Anterior cingulate cortex (tissue), 58 donors: ENCODE measurements at places on chromosomes 6 and 20.

DNA sequence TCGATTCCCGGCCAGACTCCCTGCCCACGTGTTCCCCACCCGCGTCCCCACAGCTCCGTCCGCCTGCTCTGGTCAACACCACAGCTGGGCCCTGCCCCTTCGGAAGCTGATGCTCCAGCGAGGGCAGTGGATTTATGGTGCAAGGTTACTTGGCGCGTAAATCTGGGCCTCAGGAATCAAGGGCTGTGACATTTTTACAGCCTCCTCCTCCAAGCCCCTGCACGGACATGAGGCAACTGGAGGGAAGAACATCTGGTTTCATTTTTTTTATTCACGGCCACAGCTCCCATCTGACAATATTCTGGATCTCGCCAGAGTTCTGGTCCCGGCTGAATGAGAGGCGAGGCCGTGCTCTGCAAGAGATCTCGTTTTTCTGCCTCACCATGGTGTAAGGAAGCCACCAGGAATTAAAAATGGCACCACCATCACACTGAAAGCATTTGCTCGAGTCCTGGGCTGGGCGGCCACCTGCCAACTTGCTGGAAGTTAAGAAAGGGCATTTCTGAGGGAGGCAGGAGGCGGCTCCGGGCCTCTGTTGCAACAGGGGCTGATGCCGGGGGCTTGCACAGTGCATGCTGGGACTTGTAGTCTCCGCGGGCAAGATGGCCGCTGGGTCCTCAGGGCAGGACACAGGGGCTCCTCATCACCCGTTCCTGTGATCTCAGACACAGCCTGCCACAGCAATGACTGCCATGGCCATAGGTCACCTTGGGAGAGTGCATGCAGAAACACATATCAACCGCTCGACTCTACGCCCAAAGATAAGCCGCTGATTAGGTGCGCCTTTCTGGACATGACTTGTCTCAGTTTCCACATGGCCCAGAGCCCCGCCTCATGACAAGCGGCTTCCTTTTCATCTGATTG lies 148.5 kb downstream of the LY86 start:
- no peak for DNase-seq

- DNase-seq = no peak
These were observed 36.8 kb upstream of the RGS17 start for GRCh38 chr6:153167907-153168306.

DNA sequence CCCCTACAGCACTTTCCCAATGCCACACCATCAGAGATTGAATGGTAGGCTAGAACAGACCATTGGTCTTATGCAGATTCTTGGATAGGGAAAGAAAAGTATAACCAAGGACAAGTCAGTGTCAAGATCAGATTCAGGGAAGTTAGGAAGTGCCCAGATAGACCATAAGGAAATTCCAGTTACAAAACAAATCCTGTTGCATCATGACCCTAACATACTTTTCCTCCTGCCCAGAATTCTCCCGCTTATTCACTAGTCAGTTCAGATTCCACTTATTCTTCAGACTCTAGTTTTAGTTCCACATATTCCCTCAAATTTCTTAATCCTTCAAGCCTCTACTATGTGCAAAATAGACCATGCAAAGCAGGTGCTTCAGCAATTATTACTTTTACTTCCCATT lies 20.7 kb downstream of the METTL24 start:
- DNase-seq = no peak

GRCh38 chr6:112033791-112034615 lies 19.9 kb upstream of the CCN6 start:
- DNase-seq = peak; percentile 41

GRCh38 chr6:3398165-3398562 lies 58.7 kb downstream of the SLC22A23 start:
- no peak for DNase-seq

DNA sequence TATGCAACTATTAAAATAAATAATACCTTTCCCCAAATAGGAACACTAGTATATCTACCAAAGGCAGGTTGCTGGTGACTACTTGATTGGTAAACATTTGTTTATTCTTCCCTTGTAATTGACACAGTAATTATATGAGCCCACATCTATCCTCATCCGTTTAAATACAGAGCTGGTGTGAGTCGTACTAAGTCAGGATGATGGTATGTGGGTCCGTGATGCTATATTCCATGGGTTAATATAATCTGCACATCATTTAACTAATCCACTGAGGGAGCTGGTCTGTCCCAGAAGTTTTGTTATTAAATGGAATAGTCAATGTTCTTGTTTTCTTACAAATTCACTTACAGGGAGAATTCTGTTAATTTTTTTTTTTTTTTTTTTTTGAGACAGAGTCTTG lies 164.0 kb upstream of the AGPAT4 start:
- DNase-seq = no peak

DNA sequence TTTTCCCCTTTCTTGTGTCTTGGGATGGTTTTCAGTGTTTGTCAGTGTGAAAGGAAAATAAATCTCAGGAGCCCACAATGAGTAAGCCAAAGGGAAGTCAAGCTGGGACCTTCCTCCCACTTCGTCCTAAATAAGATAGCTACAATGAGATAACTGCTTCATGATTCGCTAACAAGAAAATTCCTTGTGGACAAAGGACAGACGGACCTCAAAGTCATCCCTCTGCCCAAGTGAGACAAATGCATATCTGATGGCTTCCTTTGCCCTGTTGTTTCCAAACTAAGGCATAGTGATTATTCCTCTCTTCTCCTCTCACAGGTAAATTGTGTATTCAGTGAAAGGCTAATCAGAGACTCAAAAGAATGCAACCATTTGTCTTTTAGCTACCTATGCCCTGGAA lies 26.1 kb upstream of the ADTRP start:
- DNase-seq = no peak

DNA sequence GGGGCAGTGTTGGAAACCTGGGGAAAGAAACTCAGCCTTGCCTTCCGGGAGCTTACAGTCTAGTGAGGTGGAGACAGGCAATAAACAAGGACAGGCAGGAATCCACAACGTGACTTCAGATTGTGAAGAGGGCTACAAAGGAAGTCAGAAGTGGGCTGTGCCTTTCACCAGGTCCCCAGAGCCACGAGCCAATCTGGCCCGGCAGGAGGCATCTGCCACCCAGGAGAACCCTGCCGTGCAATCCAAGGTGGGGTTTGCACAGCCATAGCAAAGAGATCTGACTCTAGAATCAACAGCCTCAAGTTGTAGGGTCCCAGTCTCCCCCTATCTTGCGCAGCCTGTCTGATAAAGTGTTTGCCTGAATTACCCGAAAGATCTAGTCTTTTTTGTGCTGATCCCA lies 5.5 kb downstream of the SLC32A1 start:
- no peak for DNase-seq

DNA sequence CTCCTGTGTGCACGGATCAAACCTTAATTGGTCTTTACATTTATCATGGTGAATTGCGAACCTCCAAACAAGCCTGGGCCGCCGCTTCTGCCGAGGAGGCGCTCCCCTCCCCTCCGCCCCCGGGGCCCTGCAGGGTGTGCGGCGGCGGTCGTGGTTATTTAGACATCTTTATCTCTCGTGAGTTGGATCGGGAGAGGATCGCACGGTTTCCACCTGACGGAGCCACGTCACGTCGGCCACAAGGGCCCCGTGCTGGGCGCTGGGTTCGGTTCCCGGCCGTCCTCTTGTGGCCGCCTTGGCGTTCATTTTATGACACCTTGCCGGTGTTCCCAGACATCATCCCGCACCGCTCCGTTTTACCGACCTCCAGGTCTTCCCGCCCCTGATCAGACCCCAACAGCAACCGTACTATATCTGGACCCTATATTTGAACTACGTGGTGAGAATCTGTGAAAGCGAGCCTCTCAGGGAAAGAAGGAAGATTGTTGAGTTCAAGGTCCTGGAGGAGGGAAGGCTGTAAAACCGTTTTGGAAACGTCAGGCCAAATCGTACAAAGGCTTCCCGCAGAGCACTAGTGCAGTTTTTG lies 1.3 kb upstream of the CNR1 start:
- no peak for DNase-seq

DNA sequence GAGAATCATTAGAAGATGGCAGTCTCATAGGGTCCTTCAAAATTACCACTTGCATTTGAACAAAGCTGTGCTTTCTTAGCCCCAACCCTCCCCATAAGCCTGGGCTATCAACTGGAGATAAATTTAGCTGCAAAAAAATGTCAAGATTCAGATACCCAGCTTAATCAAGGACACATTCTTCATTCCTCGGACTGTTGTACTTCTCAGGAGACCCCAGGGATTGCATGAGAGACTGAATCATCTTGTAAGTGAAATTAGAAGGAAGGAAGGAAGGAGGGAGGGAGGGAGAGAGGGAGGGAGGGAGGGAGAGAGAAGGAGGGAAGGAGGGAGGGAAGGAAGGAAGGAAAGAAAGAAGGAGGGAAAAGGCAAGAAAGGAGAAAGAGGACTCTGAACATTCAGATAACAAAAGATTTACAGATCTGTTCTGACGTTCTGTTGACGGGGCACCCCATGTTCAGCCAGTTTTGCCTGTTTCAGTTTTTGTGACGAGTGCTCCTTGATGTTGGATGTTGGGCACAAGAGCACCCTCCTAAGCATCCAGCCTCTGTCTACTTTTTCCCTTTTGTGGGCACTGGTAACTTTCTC lies 498.7 kb downstream of the PREX1 start:
- no peak for DNase-seq

- no peak for DNase-seq
These were observed 7.2 kb upstream of the HDAC2 start for GRCh38 chr6:113978084-113978675.

DNA sequence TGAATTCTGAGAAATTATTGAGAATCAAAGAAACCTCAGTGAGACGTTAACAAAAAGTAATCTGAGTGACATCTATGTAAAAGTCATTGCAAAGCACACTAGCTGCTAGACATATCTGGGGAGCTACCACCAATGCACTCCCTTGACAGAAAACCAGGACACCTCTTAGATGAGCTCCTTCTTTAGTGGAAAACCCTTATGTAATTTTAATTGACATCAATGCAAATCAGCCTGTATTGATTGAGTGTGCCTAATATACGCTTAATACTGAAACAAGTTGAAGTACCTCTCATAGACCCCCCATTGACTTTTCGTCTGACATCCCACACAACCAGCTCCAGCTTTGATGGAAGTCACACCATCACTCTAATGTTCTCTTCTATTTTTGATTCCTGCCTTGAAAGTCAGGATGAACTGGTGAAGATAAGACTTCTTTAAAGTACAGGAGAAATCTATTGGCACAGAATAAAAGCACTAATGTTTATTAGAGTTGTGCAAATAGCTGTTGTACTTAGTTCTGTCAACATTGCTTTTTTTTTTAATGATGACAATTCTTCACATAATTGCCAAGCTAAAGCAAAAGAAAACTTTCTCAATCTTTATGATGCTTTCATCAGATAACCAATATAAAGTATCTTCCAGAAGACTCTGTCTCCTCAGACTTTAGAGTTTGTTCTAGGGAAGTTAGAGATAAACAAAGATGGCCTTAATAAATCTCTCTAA lies 98.0 kb upstream of the FAM8A1 start:
- DNase-seq = no peak

- no peak for DNase-seq
These were observed 709 bp downstream of the SCAND1 start for GRCh38 chr20:35953387-35954199.

DNA sequence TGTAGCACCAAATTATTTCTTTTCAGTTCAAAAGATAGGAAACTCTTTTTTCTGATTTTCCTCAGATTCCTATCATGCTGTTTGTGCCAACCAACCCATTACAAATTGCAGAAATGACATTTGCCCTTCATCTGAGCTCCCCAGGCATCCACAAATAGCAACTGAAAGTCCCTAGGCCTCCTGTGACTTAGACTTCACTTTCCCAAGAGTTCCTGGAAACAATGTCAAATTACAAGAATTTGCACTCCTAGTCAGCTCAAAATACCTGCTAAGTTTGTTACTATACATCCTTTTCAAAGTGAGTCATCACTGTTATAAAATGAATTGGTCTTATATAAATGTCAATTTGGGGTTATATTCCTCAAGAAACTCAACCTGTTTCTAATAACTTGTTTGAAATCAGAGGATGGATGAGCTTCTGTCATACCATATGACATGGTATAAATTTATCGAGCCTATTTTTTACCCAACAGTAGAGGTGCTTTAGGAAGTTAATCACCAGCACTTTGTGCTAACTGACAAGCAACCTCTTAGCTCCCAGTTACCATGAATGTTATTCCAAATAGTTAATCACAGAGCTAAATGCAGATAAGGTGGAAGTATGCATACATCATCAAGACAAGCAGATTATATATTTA lies 256.5 kb downstream of the HACE1 start:
- no peak for DNase-seq

- no peak for DNase-seq
These were observed 154.6 kb downstream of the CDKAL1 start for GRCh38 chr6:20688710-20689500.

- no peak for DNase-seq
These were observed 119.1 kb upstream of the MAP7 start for GRCh38 chr6:136669299-136669699.

- no peak for DNase-seq
These were observed 15.2 kb downstream of the VNN2 start for GRCh38 chr6:132742495-132742894.

DNA sequence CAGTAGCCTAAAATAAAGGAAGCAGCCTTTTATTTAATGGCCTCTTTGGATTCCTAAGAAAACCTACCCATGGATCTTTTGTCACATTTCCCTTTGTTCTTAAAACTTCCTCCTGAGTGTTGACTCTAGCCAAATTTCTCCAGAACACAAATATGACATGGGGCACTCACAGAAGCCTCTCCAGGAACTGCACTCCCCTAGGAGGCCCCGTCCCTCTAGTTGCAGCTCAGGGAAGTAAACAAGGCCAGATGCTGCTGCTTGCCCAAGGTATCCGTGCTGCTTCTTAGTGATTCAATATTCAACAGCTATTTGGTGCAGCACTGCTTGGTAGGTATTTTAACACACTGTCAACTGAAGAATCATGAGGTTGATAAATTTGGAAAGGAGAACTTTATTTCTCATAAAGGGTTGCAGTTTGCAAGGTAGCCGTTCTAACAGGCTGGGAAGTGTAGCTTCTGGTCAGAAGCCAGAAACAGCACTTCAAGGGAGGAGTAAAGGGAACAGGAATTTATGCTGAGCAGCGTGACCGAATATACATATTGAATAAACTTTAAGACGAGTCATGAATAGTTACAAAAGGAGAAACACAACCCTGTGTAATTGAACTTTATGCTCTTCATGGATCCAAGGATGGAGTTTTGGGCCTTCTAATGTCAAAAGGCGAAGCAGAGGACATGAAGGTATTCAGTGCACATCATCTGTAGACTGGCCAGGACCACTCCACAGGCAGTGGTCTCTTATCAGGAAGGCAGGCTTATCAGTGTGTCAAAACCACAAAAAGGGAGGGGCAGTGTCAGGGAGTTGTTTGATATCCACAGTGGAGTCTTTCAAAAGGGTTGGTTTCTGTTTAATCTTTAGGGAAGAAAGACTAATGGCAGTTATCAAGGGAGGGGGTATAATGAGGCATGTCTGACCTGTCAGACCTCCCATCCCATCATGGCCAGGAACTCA lies 63.3 kb downstream of the CD24 start:
- no peak for DNase-seq

GRCh38 chr6:82217018-82217586 lies 30.4 kb downstream of the IBTK start:
- no peak for DNase-seq

DNA sequence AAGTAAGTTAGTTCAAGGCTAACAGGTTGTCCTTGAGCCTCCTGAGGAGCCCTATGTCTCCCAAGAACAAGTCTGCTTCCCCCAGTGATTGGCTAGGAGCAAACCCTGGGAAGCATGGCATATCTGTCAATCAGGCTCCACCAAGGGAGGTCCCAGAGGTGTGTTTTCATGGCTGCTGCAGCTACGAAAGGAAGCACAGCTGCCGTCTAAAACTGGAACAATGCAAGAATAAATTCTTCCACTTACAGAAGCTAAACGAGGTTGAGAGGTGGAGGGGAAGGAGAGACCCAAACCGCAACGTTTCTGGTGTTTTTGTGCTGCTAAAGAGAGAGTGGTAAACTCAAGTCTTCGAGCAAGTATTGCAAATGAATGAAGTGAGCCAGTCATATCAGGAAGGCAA lies 4.9 kb upstream of the PTGIS start:
- DNase-seq = no peak
